Central memory CD8-positive, alpha-beta T cell (primary cell): ENCODE measurements at places on chromosomes 5 and 9.

GRCh38 chr5:73093943-73094342 is 26.4 kb upstream of the TMEM171 start:
- no peak for DNase-seq

- no peak for DNase-seq
These were observed 21.3 kb downstream of the GLT6D1 start for GRCh38 chr9:135617991-135618411.

DNA sequence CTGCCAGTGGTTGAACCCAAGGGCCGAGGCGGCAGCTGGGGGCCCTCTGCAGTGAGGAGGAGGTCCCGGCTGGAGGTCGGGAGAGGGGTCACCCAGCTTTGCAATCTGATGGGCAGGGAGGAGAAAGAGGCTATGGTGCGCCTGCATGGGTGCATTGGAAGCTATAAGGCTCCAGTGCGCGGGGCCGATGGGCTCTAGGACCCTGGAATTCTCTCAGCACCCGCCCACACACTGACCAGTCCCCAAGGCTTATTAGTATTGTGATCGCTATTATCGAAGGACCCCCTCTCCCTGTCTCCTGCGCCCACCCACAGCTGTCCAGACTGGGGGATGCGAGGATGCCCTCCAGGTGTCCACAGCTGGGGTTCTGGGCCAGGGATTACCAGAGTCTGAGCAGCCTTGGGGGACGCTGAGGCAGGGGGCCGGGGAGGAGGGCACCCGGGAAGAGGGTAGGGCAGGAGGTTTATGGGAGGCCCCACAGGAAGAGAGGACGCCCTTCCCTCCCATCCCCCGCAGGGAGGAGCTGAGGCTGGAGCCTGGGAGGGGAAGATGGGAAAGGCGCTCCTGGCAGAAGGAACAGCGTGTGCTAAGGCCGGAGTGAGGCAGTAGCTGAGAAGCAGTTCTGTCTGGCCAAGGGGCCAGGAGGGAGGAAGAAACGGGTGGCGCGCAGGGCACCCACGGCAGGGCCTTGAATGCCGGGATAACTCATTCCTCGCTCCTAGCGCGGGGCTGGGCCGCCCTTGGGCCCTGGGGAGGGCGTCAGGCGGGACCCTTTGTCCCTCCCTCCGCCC is 24.2 kb downstream of the C9orf50 start:
- no peak for DNase-seq

DNA sequence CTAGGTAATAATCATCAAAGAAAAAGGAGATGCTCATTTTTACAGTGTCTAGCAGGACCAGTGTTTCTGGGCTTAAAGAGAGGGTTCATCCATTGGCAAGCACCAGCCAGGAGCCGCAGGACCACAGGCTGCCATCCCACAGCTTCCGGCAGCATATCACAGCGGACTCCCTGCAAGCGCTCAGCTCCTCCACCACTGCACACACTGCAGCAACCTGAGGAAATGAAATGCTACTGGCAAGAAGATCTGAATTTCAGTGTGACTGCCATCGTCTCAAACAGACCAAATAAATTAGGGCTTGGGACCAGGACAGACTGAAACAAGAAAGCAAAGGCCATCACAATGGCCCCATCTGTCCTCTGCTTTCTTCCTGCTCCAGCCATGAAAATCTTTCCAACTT is 114.2 kb downstream of the TTC39B start:
- no peak for DNase-seq

DNA sequence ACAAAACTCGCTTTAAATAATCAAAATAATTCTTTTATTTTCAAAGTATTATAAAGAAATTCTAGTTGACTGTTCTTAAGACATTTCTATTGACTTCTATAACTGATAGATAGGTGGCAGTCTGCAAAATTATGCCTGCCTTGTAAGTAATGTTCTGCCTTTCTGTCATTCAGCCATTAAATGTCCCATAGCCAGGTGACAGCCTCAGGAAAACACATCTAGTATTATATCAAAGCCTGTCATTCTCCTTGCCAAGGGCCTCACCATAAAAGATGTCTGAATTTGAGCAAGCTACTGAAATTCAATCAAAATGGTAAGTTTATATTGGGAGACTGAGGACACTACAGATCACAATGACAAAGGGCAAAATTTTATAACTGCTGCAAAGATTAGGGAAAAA is 170.4 kb upstream of the COX7C start:
- no peak for DNase-seq

- DNase-seq: no peak
These were observed 269.8 kb downstream of the SYK start for GRCh38 chr9:91071184-91071990.

- DNase-seq: no peak
These were observed 536 bp downstream of the PCDHAC1 start for GRCh38 chr5:140926443-140927227.

GRCh38 chr5:36422952-36423351 is 121.2 kb upstream of the RANBP3L start:
- DNase-seq: no peak

- DNase-seq: no peak
These were observed 53.4 kb downstream of the ROR2 start for GRCh38 chr9:91896513-91897121.

DNA sequence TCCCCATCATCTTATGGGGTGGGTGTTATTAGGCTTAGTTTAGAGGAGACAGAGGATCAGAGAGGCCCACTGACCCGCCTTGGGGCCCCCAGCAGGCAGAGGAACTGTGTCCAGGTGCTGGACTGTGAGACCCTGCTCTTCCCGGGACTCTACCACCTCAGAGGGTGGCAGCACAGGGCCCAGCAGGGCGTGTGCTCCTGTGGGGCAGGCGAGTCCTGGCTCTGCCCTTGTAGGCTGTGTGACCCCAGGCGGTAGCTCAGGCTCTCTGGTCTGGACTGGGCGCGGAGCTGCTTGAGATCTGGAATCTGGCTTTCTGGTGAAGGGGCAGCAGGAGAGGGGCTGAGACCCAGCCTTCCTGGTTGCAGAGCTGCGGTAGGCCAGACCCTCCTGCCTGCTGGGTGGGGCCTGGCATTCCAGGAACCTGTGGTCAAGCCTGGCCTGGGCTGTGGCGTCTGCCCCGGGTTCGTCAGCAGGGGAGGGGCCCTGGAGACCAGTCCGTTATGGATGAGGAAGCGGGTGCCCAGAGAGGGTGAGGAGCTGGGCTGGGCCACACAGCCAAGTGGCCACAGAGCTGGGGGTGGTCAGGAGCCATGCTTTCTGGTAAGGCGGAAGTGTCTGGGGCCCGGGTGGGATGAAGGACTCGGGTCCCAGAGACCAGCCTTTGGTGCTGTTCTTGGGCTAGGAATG is 46.5 kb downstream of the RXRA start:
- no peak for DNase-seq

DNA sequence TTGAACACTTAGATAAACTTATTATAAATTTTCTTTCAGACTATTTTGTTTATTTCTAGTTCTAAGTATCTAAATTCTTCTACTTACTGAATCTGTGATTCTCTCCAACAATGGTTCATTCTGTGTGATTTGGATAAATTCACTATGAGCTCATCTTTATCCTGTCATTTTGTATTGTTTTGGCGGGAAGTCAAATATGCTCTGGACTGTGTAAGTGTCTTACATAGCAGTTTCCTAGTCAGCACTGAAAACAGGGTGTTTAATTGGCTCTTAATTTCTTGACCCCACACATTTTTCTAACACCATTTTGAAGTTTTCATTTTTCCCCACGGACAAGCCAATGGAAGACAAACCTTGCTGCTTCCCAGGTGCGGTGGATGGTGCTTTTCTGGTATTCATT is 207.0 kb upstream of the ACO1 start:
- no peak for DNase-seq

DNA sequence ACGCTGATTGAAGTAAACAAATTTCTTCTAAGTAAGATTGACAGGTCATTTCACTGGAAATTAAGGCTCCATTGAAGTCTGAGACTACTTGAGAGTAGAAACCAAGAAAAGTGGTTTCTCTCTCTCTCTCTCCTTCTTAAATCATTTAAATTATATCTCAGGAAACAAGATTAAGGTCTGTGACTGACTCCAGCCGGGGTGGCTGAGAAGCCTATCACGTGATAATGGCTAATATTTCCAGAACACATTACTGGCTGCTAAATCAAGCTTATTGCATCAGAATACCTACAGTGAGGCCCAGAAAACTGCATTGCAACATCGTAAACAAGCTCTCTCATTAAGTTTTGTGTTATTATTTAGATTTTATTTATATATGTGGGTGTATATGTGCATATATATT is 88.4 kb downstream of the PTCD2 start:
- DNase-seq: no peak

DNA sequence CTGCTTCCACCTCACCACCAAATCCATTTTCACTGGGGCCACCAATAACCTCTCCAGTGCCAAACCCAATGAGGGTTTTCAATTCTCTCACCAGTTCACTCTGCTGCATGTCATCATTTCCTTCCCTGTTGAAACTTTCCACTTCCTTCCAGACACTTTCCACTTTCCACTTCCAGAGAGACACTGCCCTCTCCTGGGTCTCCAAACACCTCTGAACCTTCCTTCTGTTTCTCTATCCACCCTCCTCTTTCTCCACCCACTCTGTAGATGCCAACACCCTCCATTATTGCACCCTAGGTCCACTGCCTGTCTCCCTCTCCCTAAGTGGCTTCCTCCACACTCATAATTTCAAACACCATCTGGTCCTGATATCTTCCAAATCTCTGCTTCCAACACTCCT is 39.6 kb downstream of the PDE6A start:
- no peak for DNase-seq

DNA sequence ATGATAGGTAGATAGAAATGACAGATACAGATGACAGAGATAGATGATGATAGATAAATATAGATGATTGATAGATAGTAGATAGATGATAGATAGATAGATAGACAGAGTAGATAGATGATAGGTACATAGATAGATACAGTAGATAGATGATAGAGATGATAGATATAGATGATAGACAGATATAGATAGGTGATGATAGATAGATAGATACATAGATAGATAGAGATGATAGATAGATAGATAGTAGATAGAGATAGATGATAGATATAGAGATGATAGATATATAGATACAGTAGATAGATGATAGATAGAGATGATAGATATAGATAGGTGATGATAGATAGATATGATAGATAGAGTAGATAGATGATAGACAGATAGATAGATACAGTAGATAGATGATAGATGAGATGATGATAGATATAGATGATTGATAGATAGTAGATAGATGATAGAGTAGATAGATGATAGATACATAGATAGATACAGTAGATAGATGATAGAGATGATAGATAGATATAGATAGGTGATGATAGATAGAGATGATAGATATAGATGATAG is 95.7 kb upstream of the SMIM23 start:
- no peak for DNase-seq

GRCh38 chr9:109317311-109317978 is 3.4 kb downstream of the EPB41L4B start:
- DNase-seq: no peak

- no peak for DNase-seq
These were observed 260.5 kb downstream of the COX7C start for GRCh38 chr5:86878250-86878649.

DNA sequence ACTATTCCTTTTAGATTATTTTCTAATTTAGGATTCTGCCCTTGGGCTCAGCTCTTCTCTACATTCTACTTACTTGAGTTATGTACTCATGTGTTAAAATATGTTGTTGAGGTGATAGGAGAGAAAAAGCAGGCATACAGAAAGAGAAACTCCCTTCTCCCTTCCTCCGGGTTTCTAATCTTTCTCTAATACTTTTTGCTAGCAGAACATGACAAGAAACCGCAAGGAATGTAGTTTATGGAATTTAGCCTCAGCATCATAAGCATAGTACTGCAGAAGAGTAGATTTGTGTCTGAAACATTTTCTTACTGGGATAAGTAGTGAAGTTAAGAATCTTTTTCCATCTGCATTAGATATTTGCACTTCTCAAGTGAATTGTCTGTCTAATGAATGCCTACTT is 139.5 kb upstream of the CYLC2 start:
- DNase-seq: no peak

GRCh38 chr9:135746565-135746964 is 44.6 kb downstream of the KCNT1 start:
- no peak for DNase-seq

GRCh38 chr9:124505006-124505900 is 1.9 kb downstream of the NR5A1 start:
- no peak for DNase-seq

GRCh38 chr9:99040911-99041582 is 63.9 kb upstream of the TGFBR1 start:
- no peak for DNase-seq

DNA sequence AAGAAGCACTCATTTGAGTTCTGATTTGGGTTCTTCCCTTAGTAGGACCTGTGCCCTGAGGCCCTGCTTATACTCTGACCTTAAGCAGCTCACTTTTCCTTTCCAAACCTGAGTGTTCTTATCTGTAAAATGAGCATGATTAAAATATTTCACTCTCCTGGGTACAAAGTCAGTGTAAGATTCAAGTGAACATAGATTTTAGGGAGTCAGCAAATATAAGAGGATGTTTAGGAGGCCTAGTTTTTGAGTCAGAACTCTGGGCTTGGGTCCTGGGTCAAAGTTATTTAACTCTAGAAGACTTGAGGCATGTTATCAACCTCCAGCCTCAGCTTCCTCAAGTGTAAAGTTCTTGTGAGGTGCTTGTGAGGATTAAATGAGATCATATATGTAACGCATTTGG is 8.7 kb upstream of the SPARC start:
- DNase-seq: no peak

DNA sequence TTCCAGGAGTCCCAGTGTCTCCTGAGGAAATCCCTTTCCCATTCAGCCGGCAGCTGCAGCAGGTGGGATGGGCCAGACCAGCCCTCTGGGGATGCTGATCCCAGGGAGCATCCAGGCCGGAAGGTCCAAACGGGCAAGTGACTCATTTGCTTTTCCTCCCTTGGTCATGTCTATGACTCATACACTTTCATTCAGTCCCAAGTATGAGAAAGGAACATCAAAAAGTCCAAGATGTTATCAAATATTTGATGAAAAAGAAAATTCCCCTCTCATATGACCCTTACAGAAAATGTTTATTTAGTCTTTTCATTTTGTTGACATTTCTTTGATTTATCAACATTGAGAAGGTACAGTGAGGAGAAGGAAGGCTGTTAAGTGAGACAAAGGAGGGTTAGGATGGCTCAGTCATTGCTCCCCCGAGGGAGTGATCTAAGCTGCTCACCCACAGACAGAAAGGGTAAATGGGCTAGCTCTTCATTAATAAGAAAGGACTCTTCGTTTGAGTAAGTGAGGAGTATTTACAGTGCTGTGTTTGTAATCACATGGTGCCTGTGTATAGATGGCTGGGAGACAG is 117.6 kb upstream of the ANKRD55 start:
- no peak for DNase-seq

- no peak for DNase-seq
These were observed 4.1 kb downstream of the RABEPK start for GRCh38 chr9:125204477-125204876.
